Left hindlimb (tissue), 1 donor: ENCODE measurements at places on chromosomes 7 and 10.
A peak's percentile ranks its signal among the peaks of the same experiment; 100 is the strongest.

DNA sequence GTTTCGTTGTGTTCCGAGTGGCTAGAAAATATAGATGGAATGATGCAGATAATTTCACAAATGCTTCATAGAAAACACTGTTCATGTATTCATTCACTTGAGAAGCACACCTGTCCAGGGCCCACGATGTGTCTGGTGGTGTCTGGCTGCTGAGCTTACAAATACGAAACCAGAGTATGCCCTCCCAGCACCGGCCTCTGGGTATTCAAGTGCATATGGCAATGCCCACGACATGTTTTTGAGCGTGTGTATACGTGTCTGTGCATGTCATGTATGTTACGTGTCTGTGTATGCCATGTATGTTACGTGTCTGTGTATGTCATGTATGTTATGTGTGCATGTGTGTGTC lies 37.9 kb downstream of the IL2RA start:
- DNase-seq: no peak

GRCh38 chr10:34078745-34079470 lies 736.2 kb downstream of the PARD3 start:
- peak; percentile 72 for DNase-seq

DNA sequence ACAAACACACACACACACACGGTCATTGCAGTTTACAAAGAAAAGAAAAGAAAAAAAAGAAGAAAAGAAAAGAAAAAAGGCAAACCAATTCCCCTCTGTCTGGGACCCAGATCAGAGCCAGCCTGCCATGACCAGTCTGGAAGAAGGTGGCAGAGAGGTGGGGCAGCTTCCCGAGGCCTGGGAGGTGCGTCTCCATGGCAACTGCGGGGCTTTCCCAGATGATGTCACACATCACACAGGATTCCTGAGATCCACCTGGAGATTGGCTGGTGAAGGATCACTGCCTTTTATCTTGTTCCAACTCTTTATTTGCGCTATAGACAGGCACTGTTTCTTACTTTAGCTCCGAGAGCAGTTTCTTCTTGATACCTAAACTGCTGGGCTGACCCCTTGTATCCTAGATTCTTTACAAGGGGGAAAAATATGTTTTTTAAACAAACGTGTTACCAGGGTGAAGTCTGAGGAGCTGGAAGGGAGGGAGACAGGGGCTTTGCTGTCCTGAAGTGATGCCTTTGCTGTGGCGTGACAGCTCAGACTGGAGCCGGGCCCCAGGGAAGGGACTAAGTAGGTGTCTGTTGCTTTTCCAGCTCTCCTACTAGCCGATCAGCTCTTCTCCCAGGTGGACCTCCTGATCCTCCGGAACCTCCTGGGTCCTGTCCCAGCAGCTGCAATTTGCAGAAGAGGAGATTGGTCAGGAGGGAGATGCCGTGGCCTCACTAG lies 298.5 kb downstream of the KLF6 start:
- no peak for DNase-seq

DNA sequence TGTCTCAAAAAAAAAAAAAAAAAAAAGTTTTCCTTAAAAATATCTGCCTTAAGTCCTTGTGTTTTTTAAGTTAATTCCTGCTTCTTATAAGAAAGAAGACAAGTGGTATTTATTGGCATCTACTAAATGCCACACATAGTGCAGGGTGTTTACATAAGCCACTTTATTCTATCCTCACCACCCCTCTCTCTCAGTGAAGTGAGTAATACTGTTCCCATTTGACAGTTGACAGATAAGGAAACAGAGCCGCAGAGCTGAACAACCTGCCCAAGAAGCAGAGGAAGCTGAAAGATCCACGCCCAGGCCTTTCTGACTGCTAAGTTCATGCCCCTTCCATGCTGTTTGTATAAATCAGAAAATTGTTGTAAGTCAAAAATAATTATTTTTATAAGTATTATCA lies 54.1 kb downstream of the ABLIM1 start:
- no peak for DNase-seq

GRCh38 chr10:62689712-62690111 lies 114.8 kb upstream of the ADO start:
- no peak for DNase-seq

DNA sequence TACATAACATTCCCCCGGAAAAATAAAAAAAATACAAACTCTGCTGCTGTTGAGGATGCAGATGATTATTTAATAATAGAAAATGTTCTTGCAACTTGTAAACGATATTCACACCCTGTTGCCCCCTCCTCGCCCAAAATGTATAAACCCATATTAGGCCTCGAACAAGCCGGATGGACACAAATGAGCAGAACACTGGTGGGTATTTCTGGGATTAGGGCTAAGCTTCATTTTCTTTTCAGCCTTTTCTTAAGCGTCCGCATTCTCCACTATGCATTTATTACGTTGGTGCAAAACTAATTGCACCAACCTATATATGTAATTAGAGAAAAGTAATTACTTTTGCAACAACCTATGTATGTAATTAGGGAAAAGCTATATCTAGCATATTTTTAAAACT lies 349 bp upstream of the GNG11 start:
- no peak for DNase-seq

DNA sequence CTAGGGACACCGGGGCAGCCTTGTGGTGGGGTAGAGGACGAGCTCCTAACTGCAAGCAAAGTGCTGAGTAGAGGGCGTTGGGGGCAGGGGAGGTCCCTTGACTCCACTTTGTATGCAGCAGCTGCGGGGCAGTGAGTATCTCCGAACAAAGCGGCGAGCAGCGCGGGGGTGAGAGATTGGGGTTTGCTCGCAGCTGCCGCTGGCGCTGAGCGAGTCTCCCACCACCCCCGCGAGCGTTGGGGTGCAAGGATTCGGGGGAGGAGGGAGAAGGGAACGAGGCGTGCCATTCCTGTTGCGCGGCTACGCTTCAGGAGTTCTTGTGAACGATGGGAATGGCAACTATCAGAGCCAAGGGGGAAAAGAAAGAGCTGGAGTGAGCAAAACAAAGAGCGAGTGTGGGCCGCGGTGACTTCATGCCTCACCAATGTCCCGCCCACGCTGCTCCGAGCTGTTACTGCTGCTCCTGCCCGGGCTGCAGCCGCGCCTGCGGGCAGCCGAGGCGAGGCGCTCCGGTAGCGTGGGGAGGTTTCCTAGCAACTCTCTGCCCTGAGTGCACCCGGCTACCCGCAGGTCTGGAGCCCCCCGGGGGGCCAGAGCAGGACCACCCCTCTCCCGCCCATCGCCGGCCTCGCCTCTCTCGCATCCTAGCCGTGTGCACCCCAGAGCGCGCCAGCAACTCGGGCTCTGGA lies at the start of gene ITGB8:
ITGB8 (plus strand) TSS at position 662 of the 689 bp plus-strand sequence. CDS start 907 bp downstream, outside the sequence.
- peak; percentile 92 for DNase-seq

DNA sequence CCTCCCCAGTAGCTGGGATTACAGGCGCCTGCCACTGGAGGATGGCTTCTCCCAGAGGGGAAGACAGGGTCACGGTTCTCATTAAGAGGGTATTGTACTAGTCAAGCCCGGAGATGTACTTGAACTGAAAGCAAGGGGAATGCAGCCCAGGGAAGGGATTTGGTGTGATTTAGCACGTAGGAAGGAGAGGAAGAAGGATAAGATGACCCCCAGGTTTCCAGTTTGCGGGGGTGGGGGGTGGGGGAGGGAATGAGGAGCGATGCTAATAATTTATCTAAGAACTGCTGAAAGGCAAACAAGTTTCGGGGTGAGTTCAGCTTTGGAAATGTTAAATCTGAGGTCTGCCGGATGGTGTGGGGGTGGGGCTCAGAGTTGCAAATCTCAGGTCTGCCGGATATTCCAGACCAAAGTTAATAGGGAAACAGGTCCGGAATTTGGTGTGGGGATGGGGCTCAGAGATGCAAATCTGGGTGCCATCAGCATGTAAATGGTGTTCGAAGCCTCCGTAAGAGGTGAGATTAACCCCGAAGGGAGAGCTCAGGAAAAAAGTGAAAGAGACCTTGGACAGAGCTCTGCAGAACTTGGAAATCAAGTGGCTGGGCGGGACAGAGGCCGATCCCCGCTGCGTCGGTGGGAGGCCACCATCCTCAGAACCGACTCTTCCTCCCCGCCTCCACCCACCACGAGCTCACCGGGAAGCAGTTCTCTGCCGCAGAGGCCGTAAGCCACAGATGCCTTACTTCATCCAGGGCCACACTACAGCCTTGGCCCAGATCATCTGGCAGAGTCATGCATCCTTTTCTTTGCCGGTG lies 1.6 kb upstream of the SEPHS1 start:
- DNase-seq: peak; percentile 80

DNA sequence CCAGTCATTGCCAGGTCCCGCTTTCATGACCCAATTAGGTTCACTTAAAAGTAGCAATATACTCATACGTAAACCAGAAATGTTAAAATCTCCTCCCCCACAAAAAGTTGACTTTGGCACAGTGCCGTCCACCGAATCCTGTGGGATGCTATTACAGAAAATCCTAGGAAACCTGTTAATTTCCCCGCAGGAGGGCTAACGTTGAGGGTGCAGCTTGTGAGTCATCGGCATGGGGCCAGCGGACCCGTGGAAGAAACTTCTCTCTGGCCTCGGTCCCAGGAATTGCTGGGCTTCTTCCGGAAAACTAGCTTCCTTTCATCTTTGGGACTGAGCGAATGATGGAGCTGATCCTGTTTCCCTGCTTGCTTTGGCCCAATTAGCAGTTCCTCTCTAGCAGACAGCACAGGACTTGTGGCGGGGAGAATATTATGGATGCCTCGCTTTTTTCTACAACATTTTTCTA lies 13.5 kb downstream of the CRYGN start:
- peak; percentile 81 for DNase-seq

GRCh38 chr10:14532473-14533251 lies 201.9 kb upstream of the FRMD4A start:
- DNase-seq: no peak

DNA sequence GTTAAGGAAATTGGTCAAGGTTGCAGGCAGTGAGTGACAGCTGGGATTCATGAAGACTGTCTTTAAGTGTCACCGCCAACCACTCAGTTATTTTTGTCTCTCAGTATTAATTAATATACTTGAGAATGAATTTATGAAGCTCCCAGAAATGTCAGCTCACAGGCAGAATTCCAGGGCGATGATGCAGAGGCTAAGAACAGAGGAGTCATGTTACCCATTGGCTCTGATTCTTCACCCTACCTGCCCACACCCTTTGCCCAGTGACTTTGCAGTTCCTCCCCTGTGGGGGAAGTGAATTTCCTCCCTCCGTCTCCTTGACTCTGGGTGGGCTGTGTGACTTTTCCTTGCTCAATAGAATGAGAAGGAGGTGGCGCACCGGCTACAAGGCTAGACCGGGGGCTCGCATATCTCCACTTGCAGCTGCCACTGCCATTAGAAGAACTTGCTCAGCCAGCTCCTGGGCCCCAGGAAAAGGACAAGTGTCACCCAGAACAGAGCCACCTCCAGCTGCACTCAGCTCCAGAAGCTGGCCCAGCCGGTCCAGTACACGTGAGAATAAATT lies 157.1 kb upstream of the PRKCQ start:
- no peak for DNase-seq

DNA sequence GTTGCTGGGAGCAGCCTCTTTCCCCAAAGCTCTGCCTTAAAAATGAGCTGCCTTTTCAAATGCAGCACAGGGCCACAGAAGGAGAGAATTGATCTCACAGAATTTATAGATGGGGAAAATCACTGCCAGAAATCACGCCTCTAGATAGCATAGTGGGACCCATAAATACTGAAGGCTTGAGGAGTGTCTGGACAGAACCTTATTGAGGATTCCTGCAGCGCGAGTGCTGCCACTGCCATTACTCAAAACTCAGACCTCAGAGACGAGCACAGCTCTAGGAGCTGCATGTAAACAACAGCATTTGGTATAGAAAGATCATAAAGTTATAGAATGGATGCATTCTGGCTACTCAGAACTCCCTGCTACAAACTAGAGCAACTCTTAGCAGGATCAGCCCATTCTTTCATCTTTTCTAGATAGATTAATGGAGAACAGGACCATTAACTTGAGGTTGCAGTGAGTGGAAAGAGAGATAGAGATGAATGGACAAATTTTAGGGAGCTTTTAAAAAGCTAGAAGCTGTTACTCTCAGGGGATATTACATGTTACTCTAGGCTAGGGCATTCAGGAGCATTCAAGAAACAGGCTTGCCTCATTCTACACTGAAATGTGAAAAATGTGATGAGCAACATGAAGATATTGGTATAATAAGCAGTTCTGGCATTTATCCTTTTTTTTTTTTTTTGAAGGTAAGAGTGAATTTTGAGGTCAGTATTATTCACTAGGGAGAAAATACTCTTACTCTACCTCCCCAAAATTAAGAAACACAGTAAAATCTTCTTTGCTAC lies 267.2 kb upstream of the SLC26A5 start:
- DNase-seq: no peak

GRCh38 chr10:76666891-76667290 lies 970.7 kb downstream of the KCNMA1 start:
- DNase-seq: no peak

DNA sequence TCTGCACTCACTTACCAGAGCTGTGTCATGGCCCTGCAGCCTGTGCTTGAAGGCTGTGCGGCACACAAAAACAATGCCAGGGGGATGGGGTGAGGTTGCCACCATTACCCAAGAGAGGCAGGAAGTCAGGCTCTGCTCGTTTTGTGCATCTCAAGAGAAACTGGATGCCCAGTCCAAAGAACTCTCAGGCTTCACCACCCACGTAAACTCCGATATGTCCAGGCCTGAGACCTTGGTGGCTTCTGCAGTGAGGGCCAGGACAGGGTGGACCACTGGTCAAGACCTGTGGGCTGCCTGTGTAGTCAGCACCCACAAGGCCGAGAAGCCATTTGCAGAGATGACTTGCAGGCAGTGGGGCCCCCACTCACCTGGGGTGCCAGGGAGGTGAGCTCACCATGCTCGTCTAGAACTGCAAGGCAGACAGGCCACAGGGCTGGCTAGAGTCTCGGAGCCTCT lies 54.7 kb upstream of the EBF3 start:
- DNase-seq: no peak

DNA sequence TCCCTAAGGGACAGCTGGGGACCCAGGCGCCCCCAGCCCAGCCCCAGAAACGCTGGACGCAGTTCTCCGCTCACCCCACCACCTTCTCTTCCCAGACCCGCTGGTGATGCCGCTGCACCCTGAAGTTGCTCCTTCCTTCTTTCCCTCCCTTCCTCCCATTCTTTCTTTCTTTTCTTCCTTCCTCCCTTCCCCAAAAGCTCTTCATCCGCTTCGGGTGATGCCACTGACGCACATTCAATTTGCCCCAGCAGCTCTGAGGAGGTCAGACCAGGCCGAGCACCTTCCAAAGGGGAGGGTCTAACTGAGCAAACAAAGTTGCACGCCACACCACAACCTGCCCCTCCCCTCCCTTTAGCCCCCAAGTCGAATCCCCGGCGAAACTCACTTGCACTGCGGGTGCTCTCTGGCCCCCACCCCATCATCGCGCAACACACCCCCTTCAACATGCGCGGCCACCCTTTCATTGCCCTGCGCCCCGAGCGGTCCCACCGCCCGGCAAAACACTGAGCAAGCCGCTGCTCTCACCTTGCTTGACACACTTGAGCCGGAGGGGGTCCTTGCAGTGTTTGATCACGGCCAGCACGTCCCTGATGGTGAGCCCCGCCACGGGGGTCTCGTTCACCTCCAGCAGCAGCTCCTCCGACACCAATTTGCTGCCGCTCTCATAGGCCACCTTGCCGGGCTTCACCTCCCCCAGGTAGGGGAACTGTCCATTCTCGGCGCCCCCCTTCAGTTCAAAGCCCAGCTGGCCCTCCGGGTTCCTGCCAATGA lies 787 bp downstream of the MAGI2 start:
- peak; percentile 44 for DNase-seq
